ENCODE measurements at places on chromosomes 2 and 18. TPM values are rescaled to one million over a fixed set of nuclear protein-coding genes. Genes with fewer than 3 reads are reported as not detected.

- H3K27me3 ChIP-seq: no peaks in the 10 kb centered on the region
- no peak for DNase-seq
- no peak overlapping the region for H3K4me3 ChIP-seq
- H3K4me1 ChIP-seq: no peaks in the 10 kb centered on the region
- peaks cover 3% of the 10 kb centered on the region for H3K36me3 ChIP-seq
- H3K27ac ChIP-seq: peak overlapping the region; percentile 28
Observed at GRCh38 chr2:189569295-189569910, 11.2 kb downstream of the SLC40A1 start.

Gene MAIP1
- 15.8 TPM for polyA plus RNA-seq

DNA sequence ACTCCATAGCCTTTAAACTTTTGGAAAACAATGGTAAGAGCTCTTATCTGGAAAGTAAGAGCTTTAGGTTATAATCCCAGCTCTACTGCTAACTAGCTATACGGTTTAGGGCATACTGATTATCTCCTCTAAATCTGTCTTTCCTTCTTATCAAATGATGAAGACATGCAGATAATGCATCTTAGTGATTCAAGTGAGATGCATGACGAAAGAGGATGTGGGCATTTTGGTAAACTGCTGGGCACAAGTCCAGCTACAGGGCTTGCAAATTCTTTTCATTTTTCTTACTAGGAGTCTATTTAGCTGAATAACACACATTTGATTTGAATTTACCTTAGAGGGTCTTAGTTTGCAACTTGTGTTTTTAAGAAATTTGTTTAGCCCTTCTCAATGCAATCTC lies 1604.8 kb upstream of the ZEB2 start:
- no peak for DNase-seq
- H3K36me3 ChIP-seq: no peaks in the 10 kb centered on the region
- no peak overlapping the region for H3K4me3 ChIP-seq
- no peaks in the 10 kb centered on the region for H3K27me3 ChIP-seq

Gene GPR45
- polyA plus RNA-seq: not detected

DNA sequence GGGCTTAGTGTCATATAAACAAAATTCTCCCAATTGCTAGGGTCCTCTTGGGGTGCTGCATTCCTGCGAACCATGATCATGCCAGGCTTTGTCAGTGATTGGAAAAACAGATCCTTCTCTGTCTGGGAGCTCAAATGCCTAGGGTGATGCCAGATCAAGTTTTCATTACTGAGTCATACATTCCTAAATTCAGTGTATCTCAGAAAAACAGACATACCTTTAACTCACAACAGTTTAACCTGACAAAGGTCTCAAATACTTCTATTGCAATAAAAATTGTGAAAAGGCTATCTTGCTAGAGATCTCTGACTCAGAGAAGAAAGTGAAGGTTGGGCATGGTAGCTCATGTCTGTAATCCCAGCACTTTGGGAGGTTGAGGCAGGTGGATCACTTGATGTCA lies 86.9 kb downstream of the SH3YL1 start:
- no peak for DNase-seq
- no peaks in the 10 kb centered on the region for H3K36me3 ChIP-seq
- no peak overlapping the region for H3K4me3 ChIP-seq
- no peaks in the 10 kb centered on the region for H3K4me1 ChIP-seq
- H3K27ac ChIP-seq: no peak overlapping the region
- H3K27me3 ChIP-seq: no peaks in the 10 kb centered on the region

Gene COL4A3
- not detected for polyA plus RNA-seq

DNA sequence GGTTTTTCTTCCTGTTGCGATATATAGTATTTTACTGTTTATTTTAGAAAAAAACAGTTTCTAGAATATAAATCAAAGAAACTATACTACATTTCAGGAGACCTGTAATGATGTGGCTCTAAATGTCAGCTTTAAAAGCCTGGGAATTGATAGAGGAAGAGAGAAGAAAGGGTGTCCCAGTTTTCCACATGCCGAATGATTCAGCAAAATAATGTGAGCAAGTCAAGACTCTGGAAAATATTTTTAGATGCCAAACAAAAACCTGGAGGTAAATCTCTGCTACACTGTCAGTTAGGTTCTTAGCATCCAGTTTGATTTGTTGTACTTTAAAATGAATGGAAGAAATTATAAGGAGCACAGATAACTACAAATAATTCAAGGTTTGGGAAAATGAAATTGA lies 67.1 kb upstream of the DSG1 start:
- H3K4me3 ChIP-seq: no peak overlapping the region
- H3K27ac ChIP-seq: no peak overlapping the region
- no peak for DNase-seq
- no peaks in the 10 kb centered on the region for H3K4me1 ChIP-seq

- peak; percentile 68 for DNase-seq
- no peaks in the 10 kb centered on the region for H3K27me3 ChIP-seq
- peak overlapping the region; percentile 49 for H3K27ac ChIP-seq
- H3K4me3 ChIP-seq: no peak overlapping the region
Observed at GRCh38 chr2:197360744-197361156, 50.2 kb upstream of the ANKRD44 start.

GRCh38 chr2:197159661-197160211 lies 150.8 kb downstream of the ANKRD44 start:
- DNase-seq: no peak
- no peaks in the 10 kb centered on the region for H3K36me3 ChIP-seq
- H3K4me1 ChIP-seq: peaks cover 27% of the 10 kb centered on the region
- no peaks in the 10 kb centered on the region for H3K27me3 ChIP-seq

DNA sequence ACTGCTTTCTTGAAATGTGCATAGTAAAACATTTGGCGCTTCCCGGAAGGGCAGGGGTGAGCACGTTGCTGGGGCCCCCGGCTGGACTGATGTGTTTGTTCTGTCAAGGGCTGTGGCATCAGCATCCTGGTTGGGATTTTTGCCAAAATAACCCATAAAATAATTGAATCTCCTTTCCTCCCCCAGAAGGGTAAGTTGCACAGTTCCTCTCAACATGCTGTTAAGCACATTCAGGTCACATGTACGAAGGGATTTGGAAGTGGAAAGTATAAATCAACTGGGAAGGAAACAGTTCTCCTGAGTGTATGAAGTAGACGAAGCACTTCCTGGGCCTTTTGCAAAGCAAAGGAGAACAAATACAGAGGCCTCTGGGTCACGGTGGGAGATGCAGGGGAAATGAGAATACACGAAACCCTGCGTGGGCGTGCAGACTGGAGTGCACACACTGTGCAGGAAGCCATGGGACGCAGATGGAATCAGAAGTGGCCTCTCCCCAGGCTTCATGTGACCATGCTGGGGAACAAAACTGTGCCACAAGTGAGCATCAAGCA lies 183.9 kb downstream of the LPIN1 start:
- H3K4me3 ChIP-seq: no peak overlapping the region
- H3K4me1 ChIP-seq: no peaks in the 10 kb centered on the region
- no peak overlapping the region for H3K27ac ChIP-seq
- H3K27me3 ChIP-seq: no peaks in the 10 kb centered on the region
- H3K36me3 ChIP-seq: no peaks in the 10 kb centered on the region
- peak; percentile 32 for DNase-seq

- no peaks in the 10 kb centered on the region for H3K27me3 ChIP-seq
- H3K36me3 ChIP-seq: no peaks in the 10 kb centered on the region
- DNase-seq: no peak
- H3K4me1 ChIP-seq: no peaks in the 10 kb centered on the region
Observed at GRCh38 chr2:168613551-168613950, 157.5 kb downstream of the CERS6 start.

- no peaks in the 10 kb centered on the region for H3K4me1 ChIP-seq
- H3K36me3 ChIP-seq: no peaks in the 10 kb centered on the region
- H3K4me3 ChIP-seq: no peak overlapping the region
- H3K27me3 ChIP-seq: no peaks in the 10 kb centered on the region
- no peak for DNase-seq
Observed at GRCh38 chr2:222413295-222413911, 10.9 kb upstream of the SGPP2 start.

GRCh38 chr2:28750316-28751251 lies 1.0 kb upstream of the PPP1CB start:
- H3K4me1 ChIP-seq: peaks cover 20% of the 10 kb centered on the region
- no peaks in the 10 kb centered on the region for H3K27me3 ChIP-seq
- H3K36me3 ChIP-seq: no peaks in the 10 kb centered on the region
- peak; percentile 28 for DNase-seq
- peak overlapping the region; percentile 98 for H3K4me3 ChIP-seq

GRCh38 chr2:188181067-188181838 lies 110.4 kb upstream of the GULP1 start:
- H3K27ac ChIP-seq: no peak overlapping the region
- no peaks in the 10 kb centered on the region for H3K4me1 ChIP-seq
- no peaks in the 10 kb centered on the region for H3K36me3 ChIP-seq

DNA sequence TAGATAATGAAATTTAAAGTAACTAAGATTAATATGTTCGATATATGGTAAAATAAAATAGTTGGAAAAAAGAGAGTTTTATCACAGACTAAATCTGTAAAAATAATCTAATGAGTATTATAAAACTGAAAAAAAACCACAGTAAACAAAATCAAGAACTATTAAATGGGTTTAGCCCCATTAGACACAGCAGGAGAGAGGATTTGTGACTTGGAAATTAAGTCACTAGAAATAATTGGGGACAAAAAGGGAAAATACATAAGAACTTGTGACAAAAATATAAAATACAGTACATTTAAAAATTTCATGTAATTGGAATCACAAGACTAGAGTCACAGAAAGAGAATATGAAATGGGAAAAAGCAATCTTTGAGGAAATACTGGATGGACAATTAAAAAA lies 1114.6 kb upstream of the KLHL29 start:
- H3K4me3 ChIP-seq: no peak overlapping the region
- H3K4me1 ChIP-seq: no peaks in the 10 kb centered on the region
- H3K36me3 ChIP-seq: no peaks in the 10 kb centered on the region
- H3K27me3 ChIP-seq: no peaks in the 10 kb centered on the region
- no peak for DNase-seq

- no peak overlapping the region for H3K4me3 ChIP-seq
- H3K27ac ChIP-seq: no peak overlapping the region
- DNase-seq: no peak
- no peaks in the 10 kb centered on the region for H3K4me1 ChIP-seq
- no peaks in the 10 kb centered on the region for H3K27me3 ChIP-seq
Observed at GRCh38 chr2:172965433-172966212, 110.0 kb upstream of the MAP3K20 start.

Gene IL36G
- polyA plus RNA-seq: not detected

Gene GALR1
- not detected for polyA plus RNA-seq

DNA sequence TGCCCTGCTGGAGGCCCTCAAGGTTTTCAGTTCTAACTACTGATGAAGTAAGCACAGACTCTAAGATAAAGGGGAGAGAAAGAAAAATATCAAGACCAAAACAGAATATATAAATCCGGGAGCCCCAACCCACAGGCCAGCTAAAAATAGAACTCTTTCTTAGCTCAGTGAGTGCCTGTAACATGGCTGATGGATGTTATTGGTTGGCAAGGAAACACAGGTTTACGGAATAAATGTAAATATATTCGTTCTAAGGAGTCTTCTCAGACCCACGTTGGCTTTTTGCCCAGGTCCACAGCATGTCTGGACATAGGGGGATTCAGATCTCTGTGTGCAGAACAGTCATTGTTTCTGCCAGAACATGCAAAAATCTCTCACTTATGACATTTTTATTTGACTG lies 139.0 kb upstream of the SERPINE2 start:
- H3K36me3 ChIP-seq: no peaks in the 10 kb centered on the region
- H3K4me3 ChIP-seq: no peak overlapping the region
- peaks cover 13% of the 10 kb centered on the region for H3K4me1 ChIP-seq
- no peak overlapping the region for H3K27ac ChIP-seq

Gene CAPN10
- 28.1 TPM for polyA plus RNA-seq

- no peak for DNase-seq
- no peak overlapping the region for H3K27ac ChIP-seq
- no peak overlapping the region for H3K4me3 ChIP-seq
- no peaks in the 10 kb centered on the region for H3K27me3 ChIP-seq
- H3K4me1 ChIP-seq: peaks cover 6% of the 10 kb centered on the region
- no peaks in the 10 kb centered on the region for H3K36me3 ChIP-seq
Observed at GRCh38 chr2:121884078-121884477, 128.6 kb downstream of the TSN start.

Gene CAD
- polyA plus RNA-seq: 29.3 TPM

DNA sequence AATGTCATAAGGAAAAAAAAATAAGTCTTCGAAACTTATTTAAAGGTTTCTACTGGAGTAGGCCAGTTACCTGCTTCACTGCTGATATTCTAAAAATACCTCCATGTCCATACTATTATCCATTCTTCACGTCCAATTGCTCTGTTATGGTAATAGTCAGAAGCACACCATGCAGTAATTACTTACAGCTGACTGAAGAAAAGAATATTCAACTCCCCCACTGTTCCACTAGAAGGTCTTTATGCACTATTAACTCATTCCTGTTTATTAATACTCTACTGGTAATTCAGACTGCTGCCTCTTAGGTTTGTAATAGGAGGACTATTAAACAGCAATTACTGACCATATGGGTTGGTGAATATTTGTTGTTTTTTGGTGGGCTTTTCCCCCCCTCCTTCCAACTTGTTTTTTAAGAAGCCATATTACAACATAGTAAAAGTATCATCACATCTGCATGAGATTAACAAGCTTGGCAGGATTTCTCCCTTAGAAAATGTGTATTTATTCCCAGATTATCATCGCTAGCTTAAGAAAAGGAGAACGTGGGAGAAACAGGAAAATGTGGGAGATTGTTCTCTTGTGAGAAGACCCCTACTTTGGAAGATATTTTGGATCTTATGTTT lies 806.4 kb upstream of the FANCL start:
- H3K27me3 ChIP-seq: no peaks in the 10 kb centered on the region
- no peaks in the 10 kb centered on the region for H3K36me3 ChIP-seq
- H3K4me1 ChIP-seq: no peaks in the 10 kb centered on the region
- no peak overlapping the region for H3K4me3 ChIP-seq
- H3K27ac ChIP-seq: no peak overlapping the region
- DNase-seq: no peak

GRCh38 chr2:39664232-39664887 lies 1.4 kb upstream of the TMEM178A start:
- H3K4me1 ChIP-seq: peaks cover 10% of the 10 kb centered on the region
- no peaks in the 10 kb centered on the region for H3K36me3 ChIP-seq
- DNase-seq: no peak
- H3K27me3 ChIP-seq: peaks cover 34% of the 10 kb centered on the region
